ENCODE measurements at places on chromosomes 5 and 9.
A peak's percentile ranks its signal among the peaks of the same experiment; 100 is the strongest.

- DNase-seq, result no peak
These were observed 71.0 kb upstream of the TBCA start for GRCh38 chr5:77847129-77847460.

- no peak for DNase-seq
These were observed 37.4 kb downstream of the ELOVL7 start for GRCh38 chr5:60806591-60807243.

DNA sequence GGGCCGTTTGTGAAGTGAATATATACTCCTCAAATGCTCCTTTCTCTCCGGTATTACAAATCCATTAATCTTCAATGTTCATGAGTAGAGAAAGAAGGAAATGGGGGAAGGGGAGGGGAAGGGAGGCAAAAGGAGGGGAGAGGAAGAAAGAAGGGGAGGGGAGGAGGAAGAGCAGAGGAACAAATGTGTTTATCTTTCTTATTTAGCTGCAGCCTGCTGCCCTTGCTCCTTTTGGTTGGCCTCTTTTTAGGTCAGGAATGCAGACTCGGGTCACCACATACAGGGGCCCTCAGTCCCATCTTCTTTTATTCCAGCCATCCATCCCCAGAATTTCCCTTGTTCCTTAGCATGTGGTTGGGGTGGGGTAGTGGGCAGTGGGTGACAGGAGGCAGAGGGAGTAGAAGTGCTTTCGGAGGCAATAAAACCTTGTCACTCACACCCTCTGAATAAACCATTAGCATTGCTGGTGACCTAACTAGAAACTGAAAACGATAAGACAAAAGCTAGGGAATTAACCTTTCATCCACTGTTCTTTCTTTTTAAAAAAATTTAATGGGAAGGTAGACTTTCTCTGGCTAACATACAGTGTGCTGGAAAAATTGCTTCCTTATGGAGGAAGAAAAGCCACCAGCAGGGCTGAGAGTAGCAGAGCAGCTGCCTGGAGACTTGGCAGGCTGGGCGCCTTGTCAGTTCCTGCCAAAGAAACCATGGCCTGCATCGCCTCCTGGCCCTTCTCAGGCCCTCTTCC is 16.8 kb upstream of the PRLR start:
- no peak for DNase-seq

DNA sequence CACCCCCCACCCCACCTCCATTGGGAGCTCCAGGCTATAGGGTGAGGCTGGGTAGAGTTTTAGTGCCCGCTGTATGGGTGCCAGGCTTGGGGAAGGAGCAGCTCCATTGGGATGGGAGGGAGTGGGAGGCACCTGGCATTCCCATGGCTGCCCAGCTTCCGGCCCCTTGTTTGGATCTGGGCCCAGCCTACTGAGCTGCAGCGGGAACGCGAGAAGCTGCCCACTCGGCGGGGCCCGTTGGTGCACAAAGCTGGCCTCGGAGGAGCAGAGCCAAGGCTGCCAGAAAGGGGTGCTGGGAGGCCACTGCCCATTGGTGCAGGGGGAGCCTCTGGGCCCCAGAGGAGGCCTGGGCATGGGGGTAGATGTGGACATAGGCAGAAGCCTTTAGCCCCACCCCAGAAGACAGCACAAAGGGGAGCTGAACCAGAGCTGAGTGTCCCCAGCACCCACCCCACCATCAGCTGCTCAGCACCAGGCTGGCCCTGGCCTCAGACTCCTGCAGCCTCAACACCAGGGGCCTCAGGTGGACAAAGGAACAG is 4.4 kb downstream of the LCN9 start:
- no peak for DNase-seq

GRCh38 chr5:66639037-66639436 is 42.8 kb downstream of the MAST4 start:
- no peak for DNase-seq

GRCh38 chr5:157596487-157596886 is 20.9 kb upstream of the ADAM19 start:
- DNase-seq, result peak; percentile 44

- no peak for DNase-seq
These were observed 20.9 kb downstream of the MORN5 start for GRCh38 chr9:122180633-122181032.

GRCh38 chr5:72834924-72835323 is 18.5 kb downstream of the TNPO1 start:
- DNase-seq, result no peak

DNA sequence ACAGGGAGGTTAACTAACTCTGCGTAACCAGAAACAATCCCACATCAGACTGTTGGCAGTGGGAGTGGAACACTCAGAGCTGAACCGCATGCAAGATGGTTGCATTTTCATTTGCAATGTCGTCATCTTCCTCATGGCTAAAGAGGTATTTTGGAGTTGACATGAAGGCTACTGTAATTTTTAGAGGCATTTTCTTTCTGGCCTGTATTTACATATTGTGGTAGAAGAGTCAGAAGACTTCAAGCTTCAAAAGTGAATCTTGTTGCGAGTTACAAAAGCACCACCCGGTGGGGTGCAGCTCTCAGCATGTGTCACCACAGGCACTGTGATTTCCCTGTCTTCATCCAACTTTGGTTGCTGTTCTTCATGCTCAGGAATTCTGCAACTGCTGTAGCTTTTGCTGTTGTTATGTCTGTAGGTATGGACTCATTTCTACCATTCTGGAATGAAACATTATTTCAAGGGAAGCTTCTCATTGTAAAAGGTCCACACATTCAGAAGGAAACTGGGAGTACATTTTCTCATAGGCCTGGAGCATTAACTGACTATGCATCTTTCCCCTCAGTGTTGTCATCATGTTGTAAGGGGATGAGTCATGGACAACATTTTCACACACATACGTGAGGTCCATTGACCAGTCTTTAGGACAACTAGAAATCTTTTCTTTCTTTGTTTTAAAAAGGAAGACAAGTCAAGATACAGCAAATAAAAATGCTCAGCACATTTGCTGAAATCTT is 35.4 kb upstream of the GDNF start:
- no peak for DNase-seq

- peak; percentile 85 for DNase-seq
These were observed at the start of gene CEP78 for GRCh38 chr9:78235762-78236550. Gene CEP78 (plus strand): TSS chr9:78236075. CDS start chr9:78236351, 276 bp downstream.

DNA sequence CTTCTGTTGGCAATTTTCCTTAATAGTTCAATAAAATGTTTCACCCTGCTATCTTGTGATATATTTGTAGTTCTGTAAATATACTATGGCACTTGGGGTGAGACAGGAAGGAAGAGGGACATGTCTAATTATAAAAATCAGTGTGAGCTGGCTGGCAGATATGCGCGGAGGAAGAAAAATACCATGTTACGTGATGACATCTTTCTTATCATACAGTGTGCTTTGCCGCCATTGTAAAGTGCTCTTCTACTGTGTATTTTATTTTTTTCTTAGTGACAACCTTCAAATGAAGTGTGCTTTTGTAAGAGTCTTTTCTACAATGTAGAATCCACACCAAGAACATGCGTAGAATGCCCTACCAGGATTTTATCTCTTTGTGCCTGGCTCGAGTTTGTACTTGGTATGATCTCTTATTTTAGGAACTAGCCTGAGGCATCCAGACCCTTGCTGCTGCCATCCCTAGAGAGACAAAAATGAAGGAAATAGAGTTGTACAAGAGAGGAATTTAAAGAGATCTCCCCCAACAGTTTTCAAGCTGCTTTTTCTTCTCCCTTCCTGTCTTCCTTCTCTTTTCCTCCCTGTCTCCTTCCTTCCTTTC is 46.7 kb upstream of the RIOK2 start:
- no peak for DNase-seq

DNA sequence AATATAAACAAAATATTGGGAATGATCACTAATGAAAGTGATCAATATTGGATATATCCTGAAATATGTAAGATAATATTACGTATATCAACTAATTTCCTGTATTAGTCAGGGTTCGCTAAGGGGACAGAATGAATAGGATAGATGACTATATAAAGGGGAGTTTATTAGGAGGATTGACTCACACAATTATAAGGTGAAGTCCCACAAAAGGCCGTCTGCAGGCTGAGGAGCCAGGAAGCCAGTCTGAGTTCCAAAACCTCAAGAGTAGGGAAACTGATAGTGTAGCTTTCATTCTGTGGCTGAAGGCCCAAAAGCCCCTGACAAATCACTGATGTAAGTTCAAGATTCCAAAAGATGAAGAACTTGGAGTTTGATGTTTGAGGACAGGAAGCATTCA is 561.1 kb downstream of the PRDM9 start:
- no peak for DNase-seq

- no peak for DNase-seq
These were observed 29.8 kb downstream of the JAKMIP2 start for GRCh38 chr5:147752666-147753290.

GRCh38 chr5:113380807-113381326 is 53.9 kb downstream of the TSSK1B start:
- no peak for DNase-seq

- DNase-seq, result no peak
These were observed 478.9 kb downstream of the SPATA31D1 start for GRCh38 chr9:82467436-82467835.

- DNase-seq, result no peak
These were observed 187.4 kb downstream of the MAN2A1 start for GRCh38 chr5:109876941-109877669.

- DNase-seq, result no peak
These were observed 31.6 kb upstream of the CTSL start for GRCh38 chr9:87694236-87694755.

DNA sequence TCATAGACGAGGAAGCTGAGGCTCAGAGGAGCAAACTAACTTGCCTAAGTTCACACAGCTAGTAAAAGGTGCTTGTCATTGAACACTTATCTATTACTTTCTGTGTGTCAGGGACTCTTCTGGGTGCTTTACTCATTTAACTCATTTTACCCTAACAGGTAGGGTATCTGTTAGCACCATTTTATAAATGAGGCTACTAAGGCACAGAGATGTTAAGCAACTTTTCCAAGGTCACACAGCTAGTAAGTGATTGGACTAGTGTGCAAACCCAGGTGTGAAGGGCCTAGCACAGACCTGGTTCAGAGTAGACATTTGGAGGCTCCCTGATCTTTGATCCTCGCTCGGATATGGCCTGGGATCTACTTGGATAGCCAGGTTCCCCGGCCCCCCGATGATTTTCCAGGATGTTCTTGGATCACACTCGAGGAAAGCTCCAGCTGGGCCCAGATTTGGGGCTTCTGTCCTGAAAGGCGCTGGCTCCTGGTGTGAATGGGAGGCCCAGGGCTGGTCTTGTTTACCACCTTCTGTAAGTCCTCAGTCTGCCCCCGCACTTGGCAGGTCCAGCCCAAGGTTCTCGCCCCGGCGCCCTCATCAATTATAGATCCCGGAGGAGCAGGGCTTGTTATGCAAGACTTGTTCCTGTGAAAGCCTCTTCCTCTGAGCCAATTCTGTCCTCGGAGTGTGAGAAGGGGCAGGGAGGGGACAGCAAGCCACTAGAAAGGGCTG is 37.5 kb downstream of the GSN start:
- no peak for DNase-seq

- DNase-seq, result no peak
These were observed 6.8 kb downstream of the FAM219A start for GRCh38 chr9:34451545-34451944.

- DNase-seq, result no peak
These were observed 523.9 kb downstream of the DMRTA1 start for GRCh38 chr9:22970434-22970975.

DNA sequence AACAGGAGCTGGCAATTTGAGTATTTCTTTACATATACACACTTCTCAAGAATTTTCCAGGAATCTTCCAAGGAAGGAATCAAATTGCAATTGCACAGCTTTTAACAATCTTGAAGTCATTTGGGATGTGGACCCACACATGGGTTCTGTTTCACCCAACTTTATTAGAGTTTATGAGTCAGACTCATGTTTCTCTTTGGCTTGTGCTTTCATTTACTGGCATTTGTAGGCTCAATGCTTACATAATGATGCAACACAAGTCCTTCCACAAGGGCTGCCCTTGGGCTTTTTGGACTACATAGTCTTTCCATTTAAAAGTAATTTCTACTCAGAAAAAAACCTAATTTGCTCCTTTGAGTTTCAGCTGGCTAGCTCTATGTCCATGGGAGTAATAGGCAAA is 4.6 kb upstream of the CDC37L1 start:
- no peak for DNase-seq

DNA sequence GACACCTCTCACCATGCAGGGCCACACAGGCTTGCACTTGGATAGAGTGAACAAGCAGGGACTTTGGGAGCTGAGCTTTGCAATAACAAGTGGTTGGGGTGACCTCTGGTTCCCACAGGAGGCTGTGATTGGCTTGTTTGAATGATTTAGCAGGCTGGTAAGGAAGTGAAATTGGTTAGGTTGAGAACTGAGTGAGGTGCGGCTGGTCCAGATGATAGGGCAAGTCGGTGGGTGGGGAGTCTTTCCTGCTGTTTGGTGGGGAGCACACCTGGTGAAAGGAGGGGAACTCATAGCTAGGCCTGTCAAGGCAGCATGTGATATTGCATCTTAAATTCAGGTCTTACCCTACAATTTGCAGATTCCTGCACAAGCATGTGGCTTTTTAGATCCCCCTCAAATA is 794.6 kb upstream of the ZNF608 start:
- DNase-seq, result no peak

DNA sequence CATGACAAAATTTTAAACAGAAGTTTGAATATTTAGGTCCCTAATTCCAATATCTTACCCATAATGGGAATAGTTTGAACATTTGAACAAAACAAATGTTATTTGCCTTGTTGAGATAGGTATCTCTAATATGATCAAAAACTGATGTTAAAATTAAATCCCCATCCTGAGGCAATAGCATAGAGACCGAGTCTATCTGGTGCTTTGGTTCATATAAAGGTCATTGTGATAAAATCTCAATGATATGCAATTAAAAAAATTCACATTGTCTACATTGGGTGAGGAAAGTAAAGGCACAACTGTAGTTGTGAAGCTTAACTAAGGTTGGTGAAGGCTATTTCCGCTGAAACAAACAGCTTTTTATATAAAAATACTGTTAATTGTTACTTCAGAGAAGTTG is 318.3 kb downstream of the CAAP1 start:
- DNase-seq, result no peak

DNA sequence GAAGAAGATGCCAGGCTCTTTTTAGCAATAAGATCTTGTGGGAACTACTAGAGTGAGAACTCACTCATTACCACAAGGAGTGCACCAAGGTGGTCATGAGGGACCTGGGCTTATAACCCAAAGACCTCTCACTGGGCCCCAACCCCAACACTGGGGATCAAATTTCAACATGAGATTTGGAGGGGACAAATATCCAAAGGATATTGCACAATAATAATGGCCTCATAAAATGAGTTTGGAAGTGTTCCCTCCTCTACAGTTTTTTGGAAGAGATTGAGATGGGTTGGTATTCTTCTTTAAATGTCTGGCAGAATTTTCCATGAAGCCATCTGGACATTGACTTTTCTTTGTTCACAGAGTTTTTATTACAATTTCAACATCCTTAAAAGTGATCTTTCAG is 38.0 kb upstream of the FAM120A start:
- DNase-seq, result no peak
